ENCODE measurements at places on chromosomes 12 and 14. TPM values are rescaled to one million over a fixed set of nuclear protein-coding genes. Genes with fewer than 3 reads are reported as not detected.

- no peak overlapping the region for H3K27ac ChIP-seq
- no peak overlapping the region for H3K4me3 ChIP-seq
- no peak for DNase-seq
- H3K4me1 ChIP-seq, result no peaks in the 10 kb centered on the region
- no peaks in the 10 kb centered on the region for H3K36me3 ChIP-seq
Measured at GRCh38 chr12:100554608-100555077, 18.8 kb upstream of the GAS2L3 start.

DNA sequence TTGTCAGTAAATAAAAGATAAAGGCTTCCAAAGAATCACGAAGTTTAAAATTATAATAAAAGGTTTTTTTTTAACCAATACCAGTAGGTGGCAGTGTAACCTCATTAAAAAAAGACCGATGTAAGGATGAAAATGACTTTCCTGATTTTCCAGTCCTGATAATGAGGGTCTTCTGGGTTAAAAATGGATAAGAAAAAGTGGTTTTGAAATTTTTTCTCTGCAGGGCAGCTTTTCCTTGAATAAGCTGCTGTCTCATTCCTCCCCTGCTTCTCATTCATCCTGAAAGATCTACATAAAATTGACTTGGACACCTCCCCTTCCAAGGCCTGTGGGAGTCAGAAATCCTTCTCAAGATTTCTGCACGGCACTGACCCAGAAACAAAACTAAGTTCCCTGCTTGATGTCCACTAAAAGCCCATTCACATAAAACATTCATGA, 58.9 kb upstream of the FBXO33 start:
- peaks cover 4% of the 10 kb centered on the region for H3K36me3 ChIP-seq
- no peak overlapping the region for H3K4me3 ChIP-seq
- DNase-seq, result no peak
- no peaks in the 10 kb centered on the region for H3K4me1 ChIP-seq
- H3K27ac ChIP-seq, result no peak overlapping the region

GRCh38 chr14:74326369-74327152, 21.7 kb upstream of the VRTN start:
- no peak overlapping the region for H3K4me3 ChIP-seq
- no peaks in the 10 kb centered on the region for H3K4me1 ChIP-seq
- H3K27ac ChIP-seq, result no peak overlapping the region
- H3K27me3 ChIP-seq, result no peaks in the 10 kb centered on the region
- DNase-seq, result no peak
- no peaks in the 10 kb centered on the region for H3K36me3 ChIP-seq

DNA sequence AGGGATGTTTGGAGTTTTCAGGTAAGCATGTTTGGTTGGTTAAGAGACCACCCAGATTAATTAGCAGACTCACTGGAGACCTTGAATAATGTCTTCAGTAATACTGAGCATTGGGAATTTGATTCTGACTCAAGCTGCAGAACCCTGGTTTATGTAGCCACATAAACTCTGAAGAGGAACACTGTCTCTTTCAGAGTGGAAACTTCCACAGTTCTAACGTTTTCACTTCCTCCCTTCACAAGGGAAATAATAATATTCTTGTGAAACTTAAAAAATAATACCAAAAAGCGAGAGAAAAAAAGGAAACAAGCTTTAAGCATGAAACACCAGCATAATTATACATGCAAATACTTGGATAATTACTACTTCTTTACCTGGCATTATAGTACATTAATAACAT, 40.0 kb upstream of the ST8SIA1 start:
- no peaks in the 10 kb centered on the region for H3K36me3 ChIP-seq
- H3K4me1 ChIP-seq, result peaks cover 4% of the 10 kb centered on the region
- no peak overlapping the region for H3K27ac ChIP-seq
- no peak for DNase-seq

DNA sequence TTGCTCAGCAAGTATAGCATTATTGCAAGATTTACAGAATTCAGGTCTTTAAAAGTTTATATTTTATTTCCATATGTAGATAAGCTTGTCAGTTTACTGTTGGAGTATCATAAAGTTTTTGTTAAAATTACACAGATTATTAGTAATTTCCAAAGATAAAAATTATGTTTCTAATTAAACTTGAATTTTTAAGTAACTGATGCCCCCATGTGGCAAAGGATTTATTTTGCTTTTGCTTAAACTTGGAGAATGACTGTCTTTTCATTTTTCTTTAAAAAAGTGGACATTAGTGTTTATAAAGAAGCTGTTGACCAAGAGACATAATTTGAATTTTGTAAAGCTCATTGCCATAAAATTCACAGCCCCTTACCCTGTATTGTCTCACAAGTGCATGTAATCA, 45.8 kb downstream of the ETNK1 start:
- H3K27me3 ChIP-seq, result no peaks in the 10 kb centered on the region
- no peak overlapping the region for H3K27ac ChIP-seq
- no peak overlapping the region for H3K4me3 ChIP-seq
- no peak for DNase-seq

- no peaks in the 10 kb centered on the region for H3K27me3 ChIP-seq
- DNase-seq, result no peak
- H3K4me3 ChIP-seq, result no peak overlapping the region
- no peak overlapping the region for H3K27ac ChIP-seq
Measured at GRCh38 chr14:73287071-73287470, 49.8 kb downstream of the PAPLN start.

IRAK3 gene
- total RNA-seq, result 0.34 TPM

PTGER2 gene
- total RNA-seq, result 19.9 TPM

C12orf75 gene
- 66.9 TPM for total RNA-seq

OR4E2 gene
- not detected for total RNA-seq

TAS2R19 gene
- total RNA-seq, result 1.5 TPM

Measured in activated CD8-positive, alpha-beta T cell treated with anti-CD3 and anti-CD28 coated beads for 36 hours (primary cell).